ENCODE measurements at places on chromosomes 1 and 21.
A peak's percentile ranks its signal among the peaks of the same experiment; 100 is the strongest.

- H3K4me1 ChIP-seq = peaks cover 8% of the 10 kb centered on the region
- no peak overlapping the region for H3K27ac ChIP-seq
- H3K36me3 ChIP-seq = no peaks in the 10 kb centered on the region
- H3K4me3 ChIP-seq = no peak overlapping the region
Measured at GRCh38 chr21:33991133-33991532, 75.5 kb upstream of the ATP5PO start.

GRCh38 chr1:44467566-44467965 lies 62.5 kb downstream of the RNF220 start:
- no peaks in the 10 kb centered on the region for H3K36me3 ChIP-seq
- DNase-seq = no peak
- H3K27me3 ChIP-seq = peaks cover 12% of the 10 kb centered on the region
- H3K4me3 ChIP-seq = no peak overlapping the region

DNA sequence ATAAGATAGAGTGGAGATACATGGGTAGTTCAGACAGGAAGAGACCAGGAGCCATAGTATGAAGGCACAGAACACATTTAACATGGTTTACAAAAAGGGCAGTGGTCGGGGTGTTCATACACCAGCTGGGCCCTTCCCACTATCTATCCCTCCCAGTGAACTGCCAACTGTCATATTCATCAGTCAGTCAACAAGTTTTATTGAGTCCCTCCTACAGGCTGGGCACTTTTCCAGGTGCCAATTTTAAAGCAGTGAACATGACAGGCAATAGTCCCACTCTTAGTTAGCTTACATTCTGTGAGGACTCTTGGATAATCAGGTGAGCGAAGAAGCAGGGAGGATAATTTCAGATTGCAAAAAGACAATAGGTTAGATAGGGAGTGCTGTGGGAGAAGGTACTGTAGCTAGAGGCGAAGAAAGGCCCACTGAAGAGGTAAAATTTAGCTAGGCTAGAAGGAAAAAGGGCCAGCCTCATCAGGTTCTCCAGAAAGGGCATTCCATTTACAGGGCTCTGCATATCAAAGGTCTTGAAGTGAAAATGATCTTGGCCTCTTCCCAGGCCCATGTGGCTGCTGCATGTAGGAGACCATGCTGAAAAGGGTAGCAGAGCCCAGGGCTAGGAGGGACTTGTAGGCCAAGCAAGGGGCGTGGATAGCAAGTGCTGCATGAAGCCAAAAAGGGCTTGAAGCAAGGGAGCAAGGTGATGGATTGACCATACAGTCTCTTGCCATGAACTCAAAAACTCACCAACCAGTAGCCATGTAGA lies 274.7 kb upstream of the SNX7 start:
- H3K27ac ChIP-seq = no peak overlapping the region
- H3K4me1 ChIP-seq = peaks cover 22% of the 10 kb centered on the region
- H3K4me3 ChIP-seq = no peak overlapping the region

DNA sequence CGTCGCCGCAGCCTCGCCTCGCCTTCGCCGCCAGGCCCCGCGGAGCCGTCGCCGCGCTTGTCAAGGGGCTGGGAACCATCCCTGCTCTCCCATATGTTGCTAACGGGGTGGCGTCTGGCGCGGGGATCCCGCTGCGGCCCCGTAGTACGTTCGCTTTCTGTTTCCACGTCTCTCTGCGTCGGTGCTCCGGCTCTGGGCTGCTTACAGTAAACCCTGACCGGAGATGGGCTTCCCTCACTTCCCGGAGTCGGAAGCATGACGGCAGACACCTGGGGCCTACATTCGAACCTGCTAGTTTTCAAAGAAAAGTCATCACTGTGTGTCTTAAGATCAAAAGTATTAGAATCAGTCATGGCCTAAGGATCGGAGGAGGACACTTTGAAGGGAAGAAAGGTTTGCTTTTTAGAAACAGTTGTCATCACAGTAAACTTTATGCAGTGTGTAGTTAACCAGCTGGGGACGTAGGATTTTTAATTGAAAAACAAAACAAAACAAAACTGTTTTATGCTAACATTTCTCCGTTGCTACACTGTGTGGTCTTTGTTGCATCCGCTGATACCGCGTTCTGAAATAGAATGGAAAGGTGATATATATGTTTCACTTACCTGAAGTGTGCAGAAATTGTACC lies 69.0 kb downstream of the SLC35A3 start:
- H3K4me3 ChIP-seq = peak overlapping the region; percentile 89
- no peaks in the 10 kb centered on the region for H3K27me3 ChIP-seq
- H3K4me1 ChIP-seq = peaks cover 58% of the 10 kb centered on the region
- peak overlapping the region; percentile 99 for H3K27ac ChIP-seq

DNA sequence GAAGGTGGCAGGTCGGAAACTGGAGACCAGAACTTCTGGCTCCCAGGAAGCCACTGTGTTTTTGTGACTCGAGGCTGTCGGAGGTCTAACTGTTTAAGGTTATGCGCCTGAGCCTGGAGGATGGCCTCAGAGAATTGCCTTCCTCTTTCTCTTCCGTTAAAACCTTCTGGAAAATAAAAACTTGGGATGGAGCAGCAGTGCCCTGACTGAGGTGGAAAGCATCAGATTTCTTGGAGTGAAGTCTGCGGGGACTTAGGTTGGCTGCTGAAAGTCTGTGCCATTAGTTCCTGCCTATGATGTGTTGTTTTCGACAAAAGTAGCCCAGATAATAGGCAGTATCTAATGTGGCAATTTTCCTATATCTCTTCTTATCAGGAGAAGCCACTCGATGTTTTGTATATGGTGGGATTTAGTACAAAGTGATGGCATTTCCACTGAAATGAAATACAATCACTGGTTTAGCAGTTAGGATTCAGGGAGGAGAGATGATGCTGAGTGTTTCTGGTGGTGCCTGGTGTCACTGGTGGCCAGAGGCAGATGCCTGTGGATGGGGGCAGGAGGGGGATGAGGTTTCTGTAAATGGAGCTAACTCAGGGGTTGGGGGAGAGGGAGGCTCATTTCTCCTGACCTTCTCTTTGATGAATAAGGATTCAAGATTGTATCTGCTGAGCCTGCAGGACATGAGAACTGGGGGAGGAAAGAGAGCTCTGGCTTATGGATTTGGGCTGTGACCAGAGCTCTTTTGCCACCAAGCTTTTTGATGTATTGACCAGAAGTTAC lies 150.8 kb downstream of the CAMTA1 start:
- H3K27me3 ChIP-seq = peaks cover 29% of the 10 kb centered on the region
- no peak for DNase-seq

DNA sequence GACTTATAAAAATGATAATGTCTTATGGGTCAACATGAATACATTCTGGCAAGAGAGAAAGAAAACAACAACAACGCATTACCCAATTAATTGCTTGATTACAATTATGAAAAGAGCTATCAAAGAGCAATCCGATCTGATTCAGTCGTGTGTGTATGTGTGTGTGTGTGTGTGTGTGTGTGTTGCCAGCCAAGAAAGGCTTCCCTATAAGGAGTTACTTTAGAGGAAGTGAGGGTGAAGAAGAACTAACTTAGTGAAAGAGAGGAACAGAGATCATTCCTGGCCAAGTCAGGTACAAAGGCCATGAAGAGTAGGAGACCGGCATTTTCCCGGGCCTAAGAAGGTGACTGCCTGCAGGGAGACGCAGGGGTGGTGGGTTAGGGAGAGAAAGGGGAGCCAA lies 9.4 kb downstream of the TMEM35B start:
- H3K4me3 ChIP-seq = no peak overlapping the region
- no peak for DNase-seq
- no peak overlapping the region for H3K27ac ChIP-seq
- H3K36me3 ChIP-seq = peaks cover 7% of the 10 kb centered on the region
- H3K27me3 ChIP-seq = no peaks in the 10 kb centered on the region

DNA sequence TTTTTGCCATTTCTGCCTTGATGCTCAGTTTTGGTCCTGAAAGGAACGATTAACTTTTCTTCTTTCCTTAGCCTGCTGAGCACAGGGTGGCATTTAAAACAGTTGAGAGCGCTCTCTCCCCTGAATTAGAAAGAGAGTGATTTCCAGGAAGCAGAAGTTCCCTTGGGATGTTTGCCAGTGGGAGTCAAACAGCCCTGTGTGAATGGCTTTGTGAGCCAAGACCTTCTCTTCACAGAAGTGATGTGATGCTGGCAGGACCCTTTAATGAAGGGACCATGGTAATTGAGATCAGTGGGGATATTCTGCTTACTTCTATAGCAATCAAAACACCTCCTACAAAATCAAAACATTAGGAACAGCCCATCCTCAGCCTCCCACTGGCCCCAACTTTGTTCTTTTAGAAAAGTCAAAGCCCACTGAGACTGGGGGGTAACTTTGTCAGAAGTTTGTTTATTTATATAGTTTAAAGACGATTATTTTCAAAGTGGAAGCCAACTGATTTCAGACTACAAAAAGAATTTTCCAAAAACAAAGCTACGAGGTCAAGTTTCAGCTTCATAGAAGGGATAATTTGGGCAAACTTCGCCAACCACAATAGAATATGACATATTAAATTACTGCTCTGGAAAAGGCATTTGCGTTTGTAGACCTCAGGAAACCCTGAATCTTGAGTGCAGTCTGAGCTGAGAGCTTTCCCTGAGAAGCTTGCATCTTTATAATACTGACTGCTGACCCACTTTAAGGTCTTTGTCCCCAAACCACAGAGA lies 122.7 kb downstream of the GABPA start:
- H3K36me3 ChIP-seq = peaks cover 3% of the 10 kb centered on the region
- H3K27me3 ChIP-seq = no peaks in the 10 kb centered on the region
- no peak for DNase-seq
- H3K27ac ChIP-seq = peak overlapping the region; percentile 39
- H3K4me3 ChIP-seq = no peak overlapping the region

DNA sequence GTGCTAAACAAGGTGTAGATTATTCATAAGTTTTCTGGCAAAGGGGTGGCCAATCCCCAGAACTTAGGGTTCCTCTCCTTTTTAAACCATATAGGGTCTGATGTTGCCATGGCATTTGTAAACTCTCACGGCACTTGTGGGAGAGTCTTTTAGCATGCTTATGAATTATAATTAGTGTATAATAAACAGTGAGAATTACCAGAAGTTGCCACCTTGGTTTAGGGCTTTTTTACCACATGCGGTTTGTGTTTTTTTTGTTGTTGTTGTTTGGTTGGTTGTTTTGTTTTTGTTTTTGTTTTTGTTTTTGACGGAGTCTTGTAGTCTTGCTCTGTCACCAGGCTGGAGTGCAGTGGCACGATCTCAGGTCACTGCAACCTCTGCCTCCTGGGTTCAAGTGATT lies 8.9 kb upstream of the LAX1 start:
- H3K4me1 ChIP-seq = peaks cover 8% of the 10 kb centered on the region
- H3K27me3 ChIP-seq = no peaks in the 10 kb centered on the region
- H3K27ac ChIP-seq = no peak overlapping the region
- no peaks in the 10 kb centered on the region for H3K36me3 ChIP-seq
- DNase-seq = no peak

DNA sequence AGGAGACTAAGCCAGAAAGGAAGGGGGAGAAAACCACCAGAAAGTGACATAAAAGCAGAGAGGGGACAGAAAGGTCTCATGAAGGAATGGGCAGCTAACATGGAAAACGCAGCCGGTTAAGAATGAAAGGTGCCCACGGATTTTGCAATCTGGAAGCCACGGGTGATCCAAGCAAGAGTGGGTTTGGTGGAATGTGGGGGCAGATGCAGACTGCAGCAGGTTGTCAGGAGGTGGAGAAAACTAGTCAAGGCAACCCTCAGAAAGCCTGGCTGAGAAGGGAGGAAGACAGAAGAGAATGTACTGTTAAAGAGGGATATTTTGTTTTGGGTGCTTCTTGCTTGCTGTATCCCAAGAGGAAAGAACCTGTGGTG lies 12.6 kb upstream of the SMIM12 start:
- DNase-seq = no peak
- H3K4me3 ChIP-seq = no peak overlapping the region

DNA sequence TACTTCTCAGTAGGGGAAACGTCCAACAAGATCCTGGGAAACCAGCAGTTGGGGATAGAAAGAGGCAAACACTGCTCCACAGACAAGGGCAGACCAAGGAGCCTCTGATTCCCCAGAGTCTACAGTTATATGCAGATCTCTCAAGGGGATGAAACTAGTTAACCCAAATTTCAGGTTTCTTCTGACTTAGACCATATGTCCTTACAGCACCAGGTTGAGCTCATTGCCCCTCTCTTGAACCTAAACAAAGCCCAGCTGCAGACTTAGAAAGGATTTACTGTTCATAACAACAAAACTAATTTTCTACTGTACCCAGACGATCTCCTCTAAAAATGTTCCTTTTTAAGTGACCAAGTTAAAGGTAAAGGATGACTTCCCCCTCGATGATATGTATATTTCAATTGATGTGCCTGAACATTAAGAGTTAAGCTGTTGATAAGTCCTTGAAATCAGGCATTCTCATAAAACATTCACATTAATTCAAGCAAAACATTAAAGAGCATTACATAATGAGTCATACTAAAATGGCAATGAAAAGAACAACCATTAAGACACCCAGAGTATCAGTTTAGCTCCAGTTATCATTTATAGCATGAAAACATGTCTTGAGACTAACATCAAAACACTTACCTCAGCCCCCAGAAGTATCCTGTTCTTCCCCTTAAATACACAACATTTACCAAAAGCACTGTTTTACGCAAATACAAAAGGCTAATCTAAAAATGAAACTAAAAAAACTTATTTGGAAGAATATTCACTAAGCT lies 24.1 kb downstream of the SMYD3 start:
- no peaks in the 10 kb centered on the region for H3K27me3 ChIP-seq
- H3K4me1 ChIP-seq = peaks cover 10% of the 10 kb centered on the region
- H3K36me3 ChIP-seq = no peaks in the 10 kb centered on the region
- no peak overlapping the region for H3K4me3 ChIP-seq
- no peak for DNase-seq
- H3K27ac ChIP-seq = peak overlapping the region; percentile 28
